ENCODE measurements at places on chromosomes 3 and 15.

- no peak for DNase-seq
Measured at GRCh38 chr3:147422196-147422595, 13.0 kb downstream of the ZIC1 start.

GRCh38 chr3:129316248-129317013 is 37.8 kb downstream of the HMCES start:
- DNase-seq = peak; percentile 86

DNA sequence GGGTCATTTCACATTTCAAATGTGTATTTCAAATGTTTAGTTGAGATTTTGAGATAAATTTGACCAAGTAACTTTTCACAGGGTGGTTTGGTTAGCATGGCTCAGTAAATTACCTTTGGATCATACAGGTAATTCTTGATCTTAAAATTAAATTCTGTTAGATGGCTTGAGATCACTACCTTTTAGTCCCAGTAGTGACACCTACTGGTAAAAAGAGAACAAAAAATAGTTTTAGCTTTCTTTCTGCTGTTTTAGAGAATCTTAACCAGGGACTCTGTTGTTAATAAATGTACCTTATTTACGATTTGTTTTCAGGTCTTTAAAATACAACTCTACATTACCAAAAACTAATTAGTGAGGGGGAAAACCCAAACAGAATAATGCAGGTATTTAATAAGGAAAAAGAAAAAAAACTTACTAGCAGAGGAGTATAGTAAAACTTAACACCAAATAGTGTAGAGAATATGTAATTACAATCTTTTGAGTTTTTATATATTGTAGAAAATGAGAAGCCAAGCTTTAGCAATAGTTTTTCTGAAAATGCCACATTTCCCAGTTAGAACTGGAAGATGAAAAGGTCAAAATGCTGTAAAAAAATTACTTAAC is 620.3 kb upstream of the AGTR1 start:
- DNase-seq = no peak

GRCh38 chr15:92570391-92570790 is 85.2 kb downstream of the FAM174B start:
- no peak for DNase-seq

DNA sequence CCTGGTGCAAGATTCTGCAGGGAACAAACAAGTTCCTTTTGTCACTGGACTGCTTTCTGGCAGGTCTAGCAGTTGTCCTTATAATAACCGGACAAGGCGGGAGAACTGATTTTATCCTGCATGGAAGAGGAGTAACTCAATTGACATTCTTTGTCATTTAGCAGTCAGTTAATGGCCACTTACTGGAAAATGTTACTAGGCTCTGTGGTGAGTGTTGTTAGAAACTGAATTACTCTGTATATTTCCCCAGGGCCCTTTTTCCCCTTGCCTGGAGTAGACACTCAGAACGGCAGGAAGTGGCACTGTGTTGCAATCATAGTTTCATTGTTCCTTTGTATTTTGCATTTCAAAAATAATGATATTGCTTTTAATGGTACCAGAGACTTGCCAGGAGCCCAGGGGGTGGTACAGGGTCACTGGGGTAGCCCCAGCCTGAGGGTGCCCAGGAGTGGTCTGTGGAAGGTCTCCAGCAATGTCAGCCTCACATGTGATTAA is 318.6 kb upstream of the LRRFIP2 start:
- no peak for DNase-seq

GRCh38 chr3:194313560-194314387 is 37.4 kb downstream of the CPN2 start:
- DNase-seq = no peak

DNA sequence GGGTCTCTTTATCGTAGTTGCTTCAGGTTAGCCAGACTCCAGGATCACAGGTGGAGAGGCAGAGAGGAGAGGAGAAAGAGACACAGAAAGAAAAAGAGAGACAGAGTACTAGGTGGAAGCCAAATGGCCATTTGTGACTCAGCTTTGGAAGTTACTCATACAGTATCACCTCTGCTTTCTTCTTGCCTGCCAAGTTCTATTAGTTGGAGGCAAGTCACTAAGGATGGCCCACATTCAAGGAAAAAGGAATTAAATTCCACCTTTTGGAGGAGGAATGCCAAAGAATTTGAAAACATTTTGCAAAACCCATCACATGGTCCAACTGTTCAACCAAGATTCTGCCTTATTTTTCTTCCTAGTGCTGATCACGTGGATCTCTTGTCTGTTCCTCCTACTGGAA is 291.1 kb downstream of the CHL1 start:
- DNase-seq = no peak

- no peak for DNase-seq
Measured at GRCh38 chr3:18284716-18285115, 140.4 kb downstream of the SATB1 start.

DNA sequence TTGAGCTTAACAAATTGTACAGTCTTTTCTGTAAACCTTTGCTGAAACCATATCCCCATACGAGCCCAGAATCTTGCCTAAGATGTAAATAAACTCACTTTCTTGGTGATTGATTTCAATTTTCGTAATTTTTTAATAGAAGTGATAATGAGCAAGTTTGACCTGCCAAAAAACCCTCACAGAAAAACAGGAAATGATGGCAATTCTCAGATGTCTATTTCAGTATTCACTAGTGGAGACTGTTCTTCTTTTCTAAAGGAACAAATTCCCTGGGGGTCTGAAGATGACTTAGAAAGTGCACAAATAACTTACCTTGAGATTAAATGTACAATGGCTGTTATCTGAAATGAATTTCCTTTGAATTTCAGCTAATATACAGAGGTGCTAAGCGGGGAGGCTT is 116.5 kb upstream of the CMC1 start:
- DNase-seq = no peak

- DNase-seq = no peak
Measured at GRCh38 chr15:51801391-51801835, 28.0 kb upstream of the TMOD3 start.

DNA sequence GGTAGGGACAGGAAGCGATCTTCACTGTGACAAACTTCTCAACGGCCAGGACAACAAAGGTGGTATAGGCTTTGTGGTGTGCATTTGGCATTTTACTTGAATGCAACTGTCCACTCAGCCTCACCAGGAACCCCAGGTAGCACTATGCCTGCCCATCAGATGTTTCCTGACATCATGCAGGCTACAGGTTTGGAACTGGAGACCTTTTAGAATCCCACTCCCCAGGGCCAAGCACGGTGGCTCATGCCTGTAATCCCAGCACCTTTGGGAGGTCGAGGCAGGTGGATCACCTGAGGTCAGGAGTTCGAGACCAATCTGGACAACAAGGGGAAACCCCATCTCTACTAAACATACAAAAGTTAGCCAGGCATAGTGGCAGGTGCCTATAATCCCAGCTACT is 9.6 kb downstream of the STARD5 start:
- DNase-seq = no peak

- DNase-seq = no peak
Measured at GRCh38 chr3:150636258-150636657, 33.1 kb downstream of the SELENOT start.

DNA sequence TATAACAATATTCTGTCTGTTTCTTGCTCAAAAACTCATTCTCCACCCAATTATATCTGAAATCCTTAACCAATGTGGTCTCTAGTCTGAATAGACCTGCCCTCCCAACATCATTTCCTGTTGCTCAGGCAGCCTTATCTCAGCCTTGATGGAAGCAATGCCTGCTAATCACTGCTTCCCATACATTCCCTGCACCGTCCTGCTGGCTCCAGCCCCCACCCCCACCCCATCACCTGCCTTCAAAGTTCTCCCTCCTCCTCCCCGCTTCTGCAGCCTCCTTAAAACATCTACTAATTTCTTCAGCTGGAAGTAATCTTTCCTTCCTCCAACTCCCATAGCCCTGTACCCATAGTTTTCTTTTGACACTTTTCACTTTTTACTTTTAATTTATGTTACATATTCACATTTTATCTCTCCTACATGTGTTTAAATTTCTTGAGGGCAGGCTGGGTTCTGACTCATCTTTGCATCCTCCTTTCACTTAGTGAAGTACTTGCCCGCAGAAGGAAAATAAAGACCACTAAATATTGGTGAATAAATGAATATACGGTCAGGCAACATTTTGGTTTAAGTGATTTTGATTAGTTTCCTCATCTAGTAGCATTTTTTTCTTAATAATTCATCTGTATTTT is 98.2 kb downstream of the MEIS2 start:
- no peak for DNase-seq

GRCh38 chr3:135809021-135809634 is 156.4 kb upstream of the PPP2R3A start:
- DNase-seq = no peak

GRCh38 chr15:67157521-67158252 is 92.3 kb downstream of the SMAD3 start:
- no peak for DNase-seq

DNA sequence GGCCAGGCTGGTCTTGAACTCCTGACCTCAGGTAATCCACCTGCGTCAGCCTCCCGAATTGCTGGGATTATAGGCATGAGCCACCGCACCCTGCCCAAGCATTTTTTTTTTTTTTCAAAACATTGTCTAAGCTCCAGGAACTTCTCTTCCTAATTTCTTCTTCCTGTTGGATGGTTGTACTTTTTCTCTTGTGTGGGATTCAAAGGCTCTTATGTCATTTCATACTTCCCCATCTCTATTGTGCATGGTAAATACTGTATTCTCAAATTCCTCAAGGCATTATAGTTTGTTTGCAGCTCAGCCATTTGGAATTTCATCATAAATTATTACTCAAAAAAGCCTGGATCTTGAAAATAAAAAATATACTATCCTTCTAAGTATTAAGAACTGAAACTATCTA is 199.1 kb upstream of the GADL1 start:
- no peak for DNase-seq

- DNase-seq = no peak
Measured at GRCh38 chr3:26624209-26624765, 1.7 kb downstream of the LRRC3B start.

- no peak for DNase-seq
Measured at GRCh38 chr15:94743668-94744067, 512.3 kb downstream of the MCTP2 start.

DNA sequence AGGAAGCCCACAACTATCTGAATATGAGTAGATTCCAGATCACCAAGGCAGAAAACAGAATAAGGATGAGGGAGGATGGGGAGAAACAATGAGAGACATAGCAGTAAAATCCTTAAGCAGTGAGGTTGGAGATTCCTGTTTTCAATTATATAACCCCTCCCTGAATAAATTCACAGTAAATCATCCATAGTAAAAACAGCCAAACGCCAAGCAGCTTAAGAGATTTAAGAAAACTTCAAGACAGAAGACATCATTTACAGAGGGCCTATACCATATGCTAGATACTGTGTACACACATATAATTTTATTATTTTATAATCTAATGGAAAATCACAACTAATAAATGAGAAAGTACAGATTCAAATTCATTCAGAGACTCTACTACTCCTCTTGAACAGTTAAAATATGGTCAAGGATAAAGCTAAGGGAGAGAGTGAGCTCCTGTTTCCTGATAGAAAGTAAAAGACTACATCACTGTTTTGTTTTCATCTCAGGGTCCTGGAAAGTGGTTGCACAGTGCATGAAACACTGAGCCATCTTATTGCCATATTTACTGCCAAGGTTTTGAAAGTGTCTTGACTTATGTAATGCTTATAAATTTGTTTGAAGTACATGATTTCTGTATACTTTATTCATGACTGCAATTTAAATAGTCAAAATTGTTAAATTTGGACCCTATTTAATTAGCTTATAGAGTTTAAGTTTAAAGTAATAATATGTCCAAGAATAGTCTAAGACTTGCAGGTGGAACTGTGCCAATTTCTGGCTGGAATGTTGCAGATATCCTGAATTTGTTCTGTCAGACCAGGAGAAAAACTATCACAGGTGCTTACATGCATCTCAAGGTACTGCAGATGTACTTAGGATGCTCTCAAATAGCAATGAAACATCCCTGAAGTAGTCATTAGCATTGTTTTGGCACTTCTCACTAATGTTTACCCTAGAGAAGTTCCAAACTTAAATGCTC is 141.4 kb downstream of the TBL1XR1 start:
- DNase-seq = no peak

DNA sequence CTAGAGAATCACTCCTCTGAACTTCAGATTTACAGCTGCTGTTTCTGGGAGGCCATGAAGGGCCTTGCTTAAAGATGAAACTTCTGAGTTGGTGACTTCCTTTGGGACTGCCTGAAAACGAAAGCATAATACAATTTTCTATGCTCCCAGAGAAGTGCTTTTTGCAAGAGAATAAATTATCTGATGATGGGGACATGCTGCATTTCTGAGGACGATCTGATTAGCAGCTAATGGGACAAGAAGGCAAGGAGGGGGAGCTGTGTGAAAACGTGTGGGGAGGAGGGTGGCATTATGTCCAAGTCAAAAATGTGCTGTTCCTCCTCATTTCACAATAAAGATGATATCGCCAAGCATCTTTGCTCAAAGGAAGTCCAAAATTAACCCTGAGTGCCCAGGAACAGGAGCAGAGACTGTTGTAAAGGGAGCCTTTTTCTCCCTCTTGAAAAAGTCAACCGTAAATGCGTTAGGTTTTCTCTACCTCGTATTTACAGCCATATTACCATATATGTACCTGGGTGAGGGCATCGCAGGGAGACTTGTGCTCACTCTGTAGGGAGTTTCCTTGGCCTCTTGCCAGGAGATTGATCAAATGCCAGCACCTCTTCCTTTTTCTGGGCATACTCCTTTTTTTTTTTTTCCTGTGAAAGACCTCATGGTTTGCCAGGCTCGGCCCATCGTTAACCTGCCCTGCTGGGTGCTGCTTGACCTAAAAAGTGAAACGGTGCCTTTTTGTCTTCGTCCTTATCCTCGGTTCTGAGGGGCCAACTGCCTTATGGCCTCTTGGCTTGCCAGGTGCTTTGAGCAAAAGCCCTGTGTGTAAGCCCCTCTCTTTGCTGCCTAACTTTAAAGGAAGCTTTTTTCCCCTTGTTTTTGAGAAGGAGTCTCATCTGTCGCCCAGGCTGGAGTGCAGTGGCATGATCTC is 11.5 kb downstream of the ITPR1 start:
- no peak for DNase-seq

DNA sequence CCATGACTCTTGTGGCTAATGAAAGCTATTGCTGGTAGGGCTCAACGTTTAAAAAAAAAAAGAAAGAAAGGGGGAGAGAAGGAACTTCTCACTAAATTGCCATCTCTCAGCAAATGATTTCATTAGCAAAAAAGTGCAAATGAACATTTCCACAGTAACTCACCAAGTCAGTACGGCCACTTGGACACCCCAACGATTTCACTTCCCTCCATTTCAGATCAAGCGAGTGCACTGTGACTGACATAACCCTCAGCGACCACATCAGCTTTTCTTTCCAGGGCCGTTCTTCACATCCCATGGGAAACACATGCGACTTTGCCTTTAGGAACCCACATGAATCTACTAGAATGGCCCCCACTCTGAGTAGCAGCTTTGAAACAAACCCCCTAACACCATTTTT is 71.6 kb downstream of the OSBPL10 start:
- DNase-seq = no peak
